ENCODE measurements at places on chromosomes 5 and 9.

GRCh38 chr5:88785746-88786565, 97.0 kb downstream of the MEF2C start:
- peak; percentile 76 for DNase-seq

DNA sequence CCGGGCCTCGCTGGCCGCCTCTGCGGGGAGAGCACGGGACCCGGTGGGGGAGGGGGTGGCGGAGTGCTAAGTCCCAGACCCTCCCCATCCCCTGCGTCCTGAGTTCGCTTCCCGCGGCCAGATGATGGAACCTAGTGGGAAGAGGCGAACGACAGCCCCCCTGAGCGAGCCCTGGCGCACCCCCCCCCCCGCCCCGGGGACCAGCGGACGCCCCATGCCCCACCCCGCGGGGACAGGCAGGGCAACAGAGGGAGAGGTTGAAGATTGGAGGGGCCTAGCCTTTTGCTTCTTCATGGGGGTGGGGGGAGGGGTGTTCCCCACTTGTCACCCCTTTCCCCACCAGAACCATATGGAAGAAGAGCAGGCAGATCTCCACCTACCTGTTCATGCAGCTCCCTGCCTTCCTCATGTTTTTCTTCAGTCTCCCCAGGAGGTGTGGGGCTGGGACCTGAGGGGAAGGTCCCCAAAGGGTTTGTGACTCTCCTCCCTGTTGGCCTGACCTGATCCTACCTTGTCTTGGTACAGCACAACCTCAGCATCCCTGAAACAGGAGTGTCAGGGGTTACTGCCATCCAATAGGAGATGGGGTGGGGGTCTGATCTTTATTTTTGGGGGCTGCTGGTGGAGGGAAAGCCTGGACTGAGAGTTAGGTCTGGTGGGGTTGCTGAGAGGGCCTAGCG, 485 bp downstream of the FAM53C start:
- DNase-seq: peak; percentile 32

GRCh38 chr5:54831233-54831632, 154.2 kb downstream of the ESM1 start:
- DNase-seq: no peak

DNA sequence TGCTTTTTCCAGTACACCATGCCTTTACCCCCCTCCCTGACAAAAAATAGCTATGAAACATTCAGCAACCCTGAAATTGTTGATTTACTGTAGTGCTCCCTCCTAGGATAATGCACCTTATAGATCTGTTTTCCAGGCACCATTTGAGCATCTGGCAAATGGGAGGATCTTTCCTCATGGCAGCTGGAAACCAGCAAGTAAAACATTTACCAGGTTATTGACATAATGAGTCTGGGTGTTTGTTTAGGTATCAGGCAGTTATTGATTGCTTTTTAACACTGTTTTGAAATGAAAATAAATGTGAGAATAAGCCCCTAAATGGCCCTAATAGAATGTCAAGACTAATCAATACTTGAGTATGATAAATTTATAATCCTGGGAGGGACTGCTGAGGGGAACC, 57.3 kb upstream of the KLF4 start:
- DNase-seq: no peak

- DNase-seq: peak; percentile 75
Observed at GRCh38 chr5:77143998-77144836, 57.1 kb upstream of the ZBED3 start.

Measured in KBM-7 (cell line).